ENCODE measurements at places on chromosomes 5 and 9. TPM values are rescaled to one million over a fixed set of nuclear protein-coding genes. Genes with fewer than 3 reads are reported as not detected.

- ATAC-seq, result peak; percentile 8
Observed at GRCh38 chr5:76716456-76717157, 681 bp downstream of the F2R start.

DNA sequence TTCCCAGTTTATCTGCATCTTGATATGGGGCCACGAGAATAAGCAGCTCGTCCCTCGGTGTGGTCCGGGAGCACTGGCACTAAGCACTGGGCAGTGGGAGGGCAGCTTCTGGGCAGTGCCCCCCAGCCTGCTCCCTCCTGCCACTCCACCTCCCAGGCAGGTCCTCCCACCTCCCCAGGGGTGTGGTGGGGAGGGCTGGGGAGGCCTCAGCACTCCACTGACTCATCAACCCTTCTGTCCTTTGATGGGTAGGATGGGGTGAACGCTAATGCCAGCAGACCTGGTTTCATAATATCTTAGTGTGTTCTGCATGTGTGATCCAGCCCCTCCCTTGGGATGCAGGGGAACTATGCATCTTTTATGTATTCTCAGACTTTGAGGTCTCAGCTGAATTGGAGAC is 62.2 kb upstream of the GNE start:
- no peak for ATAC-seq

DNA sequence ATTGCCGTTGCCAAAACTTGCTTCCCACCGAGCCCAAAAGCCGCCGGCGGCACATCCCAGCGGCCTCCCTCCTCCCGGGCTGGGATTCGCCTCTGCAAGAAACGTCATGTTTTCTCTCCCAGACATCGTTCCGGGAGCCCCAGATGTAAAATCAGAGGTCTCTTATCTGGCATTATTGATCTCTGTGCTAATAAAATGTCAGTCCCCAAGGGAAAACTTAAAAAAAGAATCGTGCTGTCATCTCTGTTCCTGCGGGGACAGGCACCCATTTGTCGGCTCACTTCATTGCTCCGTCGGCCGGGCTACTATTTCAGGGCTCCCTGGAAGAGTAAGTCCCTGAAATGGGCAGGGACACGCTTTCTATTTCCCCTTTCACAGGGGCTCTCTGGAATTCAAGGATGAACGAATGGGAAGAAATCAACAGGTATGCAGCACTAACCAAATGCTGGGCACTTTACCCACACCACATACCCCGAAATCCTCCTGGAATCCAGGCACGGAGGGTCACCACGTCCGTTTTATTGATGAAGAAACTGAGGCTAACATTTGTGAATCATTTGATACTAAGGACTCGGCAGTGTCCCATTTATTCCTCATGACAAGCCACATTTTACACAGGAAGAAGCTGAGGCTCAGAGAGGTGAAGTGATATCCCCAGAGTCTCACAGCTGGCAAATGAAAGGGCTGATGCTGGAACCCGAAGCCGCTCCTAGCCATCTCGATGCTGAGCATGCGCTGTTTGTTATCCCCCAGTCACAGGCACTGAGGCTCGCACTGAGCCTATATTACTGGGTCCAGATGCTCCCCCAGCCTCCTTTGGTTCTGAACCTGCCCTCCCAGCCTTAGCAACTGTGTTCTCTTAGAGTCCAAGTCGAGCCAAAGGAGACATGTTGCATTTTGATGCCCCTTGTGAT is 35.7 kb upstream of the MSX2 start:
- no peak for ATAC-seq

DNA sequence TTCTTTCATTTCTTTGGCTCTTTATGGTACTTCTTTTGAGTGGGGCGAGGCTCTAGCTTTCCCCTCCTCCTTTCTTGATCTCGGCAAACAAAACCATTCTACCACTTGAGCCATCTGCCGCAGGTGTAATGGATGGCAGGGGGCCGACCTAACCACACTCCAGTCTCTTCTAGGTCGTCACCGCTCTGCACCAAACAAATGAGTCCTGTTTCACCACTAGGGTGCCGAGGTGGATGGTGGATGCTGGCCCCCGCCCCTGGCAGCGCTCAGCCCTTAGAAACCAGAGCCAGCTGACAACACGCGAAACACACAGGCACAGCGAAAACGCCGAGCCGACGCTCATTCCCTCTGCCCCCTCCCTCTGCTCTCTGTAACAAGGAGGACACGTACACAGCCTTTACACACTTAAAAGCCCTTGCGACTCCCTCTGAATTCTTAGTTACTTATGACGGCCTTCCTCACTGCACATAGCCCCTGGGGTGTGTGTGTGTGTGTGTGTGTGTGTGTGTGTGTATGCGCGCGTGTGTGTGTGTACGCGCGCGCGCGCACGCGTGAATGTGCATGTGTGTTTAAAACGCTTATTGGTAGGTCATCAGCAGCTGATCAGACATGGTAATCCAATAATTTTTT is 199.4 kb downstream of the MEF2C start:
- peak; percentile 72 for ATAC-seq

DNA sequence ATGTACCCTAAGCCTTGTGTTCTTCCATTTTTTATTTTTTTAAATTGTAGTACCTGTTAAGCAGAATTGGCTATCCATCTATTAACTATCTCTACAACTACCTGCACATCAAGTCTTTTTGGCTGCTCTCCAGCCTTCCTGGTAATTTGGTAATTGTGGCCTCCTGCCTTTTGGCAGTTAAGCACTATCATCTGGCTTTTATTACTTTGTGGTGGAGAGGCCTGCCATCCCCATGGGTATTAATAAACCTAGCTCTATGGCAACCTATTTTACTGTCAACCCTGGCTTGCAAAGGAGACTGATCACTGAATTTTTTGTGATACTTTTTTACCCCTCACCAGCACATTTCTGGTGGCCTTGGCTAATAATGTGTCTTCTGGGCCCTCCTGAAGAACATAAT is 20.5 kb downstream of the SELENOP start:
- ATAC-seq, result no peak

Gene TRPM6
- total RNA-seq, result 0.13 TPM

GRCh38 chr5:76765249-76765648 is 49.3 kb downstream of the F2R start:
- no peak for ATAC-seq

DNA sequence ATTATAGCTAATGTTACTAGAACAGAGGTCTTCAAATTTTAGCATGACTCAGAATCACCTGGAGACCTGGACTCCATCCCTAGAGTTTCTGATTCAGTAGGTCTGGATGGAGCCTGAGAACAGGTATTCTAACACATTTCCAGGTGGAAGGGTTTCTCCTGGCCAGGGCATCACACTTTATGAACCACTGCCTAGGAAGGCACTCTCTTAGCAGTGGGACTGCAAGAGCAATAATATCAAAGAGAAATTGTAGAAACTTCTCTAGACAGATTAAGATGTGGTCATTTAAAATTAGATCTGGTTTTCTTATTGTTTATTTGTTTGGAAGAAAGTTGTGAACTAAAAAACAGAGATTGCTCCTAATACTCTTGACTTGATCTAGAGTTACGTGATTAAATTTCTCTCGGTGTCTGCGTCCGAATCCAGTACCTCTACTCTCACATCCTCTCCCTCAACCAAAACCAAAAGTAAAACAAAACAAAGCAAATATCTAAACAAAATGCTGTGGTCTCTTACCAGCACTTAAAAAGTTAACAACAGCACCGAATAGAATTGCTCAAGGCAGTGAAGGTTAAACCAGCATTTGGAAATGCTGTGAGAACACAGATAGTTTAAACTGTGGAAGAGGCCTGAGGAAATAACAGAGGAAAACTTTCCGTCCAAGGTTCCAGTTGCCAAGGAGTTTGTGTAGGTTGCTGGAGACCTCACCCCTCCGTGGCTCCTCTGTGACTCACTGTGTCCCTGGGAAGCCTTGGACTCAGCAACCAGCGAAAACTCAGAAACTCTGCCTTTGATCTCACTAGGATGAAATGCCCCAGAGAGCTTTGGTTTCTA is 193.4 kb downstream of the ARRDC3 start:
- ATAC-seq, result peak; percentile 91

Gene CBY3
- 2.5 TPM for total RNA-seq

DNA sequence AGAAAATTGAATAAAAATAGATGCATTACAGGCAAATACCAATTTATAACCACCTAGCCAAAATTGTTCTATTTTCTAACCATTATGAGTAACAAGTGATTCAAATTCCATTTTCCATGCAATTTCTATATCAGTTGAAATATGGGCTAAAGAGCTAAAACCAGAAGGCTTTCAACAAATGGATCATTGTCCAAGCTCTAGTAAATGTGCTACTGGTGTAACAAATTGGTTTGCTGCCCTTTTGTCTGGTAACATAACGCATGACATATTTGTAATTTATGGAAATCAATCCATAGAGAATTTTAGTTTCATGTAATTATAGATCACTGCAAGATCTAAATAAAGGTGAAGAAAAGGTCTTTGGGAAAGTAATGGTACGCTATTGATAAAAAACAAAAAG is 708.0 kb upstream of the GRAMD2B start:
- no peak for ATAC-seq

- no peak for ATAC-seq
Observed at GRCh38 chr5:103456476-103456875, 106.1 kb downstream of the NUDT12 start.

DNA sequence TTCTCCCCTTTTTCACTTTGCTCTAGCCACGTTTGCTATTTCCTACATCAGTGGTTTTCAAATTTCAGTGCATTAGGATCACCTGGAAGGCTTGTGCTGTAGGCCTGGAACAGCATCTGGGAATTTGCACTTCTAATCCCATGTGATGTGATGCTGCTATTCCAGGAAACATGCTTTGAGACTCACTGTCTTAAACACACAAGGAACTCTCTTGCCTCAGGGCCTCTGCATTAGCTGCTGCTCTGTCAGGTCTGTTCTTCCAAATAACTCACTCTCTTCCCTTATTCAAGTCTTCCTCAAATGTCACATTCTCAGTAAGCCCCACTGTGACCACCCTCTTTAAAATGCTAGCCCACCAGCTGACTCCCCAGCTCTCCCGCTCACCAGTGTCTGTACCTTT is 204.0 kb downstream of the DNAH5 start:
- ATAC-seq, result no peak

Data from motor neuron (in vitro differentiated cells).